Sciatic nerve (tissue), 2 donors: ENCODE measurements at places on chromosomes 4 and X. TPM values are rescaled to one million over a fixed set of nuclear protein-coding genes. Genes with fewer than 3 reads are reported as not detected.

GRCh38 chr4:57158221-57158620 is 48.0 kb upstream of the IGFBP7 start:
- no peak for DNase-seq

GRCh38 chr4:67475155-67475554 is 70.1 kb downstream of the CENPC start:
- no peak for DNase-seq

DNA sequence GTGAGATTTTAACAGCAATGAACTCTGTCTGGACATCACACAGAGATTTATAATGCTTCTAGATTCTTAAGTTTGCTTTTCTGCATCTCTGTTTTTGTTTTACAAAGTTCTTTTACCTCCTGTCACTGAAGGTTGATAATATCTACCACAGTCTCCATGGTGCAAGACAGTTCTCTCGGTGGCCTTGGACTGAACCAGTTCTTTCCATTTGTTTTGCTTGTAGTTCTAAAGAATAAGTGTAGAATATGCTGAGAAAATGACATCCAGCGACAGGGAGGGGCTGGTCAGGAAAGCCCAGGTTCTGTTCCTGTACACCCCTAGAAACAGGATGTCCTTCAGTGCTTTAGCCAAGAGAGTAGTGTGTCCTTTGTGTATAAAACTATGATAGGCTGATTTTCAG is 1079.5 kb upstream of the INTU start:
- DNase-seq: no peak

- DNase-seq: peak; percentile 67
Observed at GRCh38 chr4:76087007-76087769, 12.7 kb downstream of the ART3 start.

- DNase-seq: no peak
Observed at GRCh38 chrX:133493366-133493765, 78.1 kb upstream of the GPC4 start.

LEF1 gene
- 10.7 TPM for total RNA-seq

GRCh38 chrX:68842781-68843581 is 14.2 kb downstream of the EFNB1 start:
- no peak for DNase-seq

GRCh38 chr4:1809754-1810502 is 16.8 kb downstream of the FGFR3 start:
- DNase-seq: peak; percentile 80

DNA sequence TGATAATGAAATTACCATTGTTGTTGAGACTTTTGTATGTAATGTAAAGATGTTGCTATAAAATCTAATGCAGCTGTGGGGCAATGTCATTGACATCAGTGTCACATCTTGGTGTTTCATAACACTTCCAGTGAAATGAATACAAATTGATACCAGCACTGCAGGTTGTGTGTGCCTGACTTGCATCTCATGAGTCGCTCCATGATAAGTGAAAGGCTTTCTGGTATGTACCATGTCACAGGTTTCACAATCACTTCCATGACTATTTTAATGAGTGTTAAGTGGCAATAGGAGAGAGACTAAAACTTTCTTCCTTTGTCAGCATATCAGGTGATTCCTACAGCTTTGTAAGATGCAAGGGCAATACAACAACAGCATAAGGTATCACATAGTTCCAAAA is 94.4 kb downstream of the ABCB7 start:
- no peak for DNase-seq

- no peak for DNase-seq
Observed at GRCh38 chr4:169254546-169254983, 16.2 kb downstream of the SH3RF1 start.

CDS1 gene
- total RNA-seq: 0.31 TPM

DNA sequence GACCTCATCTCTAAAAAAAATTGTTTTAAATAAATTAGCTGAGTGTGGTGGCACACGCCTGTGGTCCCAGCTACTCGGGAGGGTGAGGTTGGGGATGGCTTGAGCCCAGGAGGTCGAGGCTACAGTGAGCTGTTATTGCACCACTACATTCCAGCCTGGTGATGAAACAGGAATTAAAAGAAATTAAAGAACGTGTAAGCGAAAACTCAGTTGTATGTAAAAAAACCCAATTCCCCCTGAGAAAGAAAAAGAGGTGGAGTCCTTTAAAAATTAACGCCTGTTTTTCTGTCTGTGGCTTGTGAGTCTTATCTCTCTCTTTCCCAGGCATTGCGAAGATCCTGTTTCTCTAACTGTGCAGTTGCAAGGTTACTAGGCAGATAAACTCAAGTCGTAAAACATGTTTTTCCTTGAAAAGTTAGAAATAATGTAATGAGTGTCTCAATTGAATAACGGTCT is 22.1 kb downstream of the EPGN start:
- no peak for DNase-seq

DNA sequence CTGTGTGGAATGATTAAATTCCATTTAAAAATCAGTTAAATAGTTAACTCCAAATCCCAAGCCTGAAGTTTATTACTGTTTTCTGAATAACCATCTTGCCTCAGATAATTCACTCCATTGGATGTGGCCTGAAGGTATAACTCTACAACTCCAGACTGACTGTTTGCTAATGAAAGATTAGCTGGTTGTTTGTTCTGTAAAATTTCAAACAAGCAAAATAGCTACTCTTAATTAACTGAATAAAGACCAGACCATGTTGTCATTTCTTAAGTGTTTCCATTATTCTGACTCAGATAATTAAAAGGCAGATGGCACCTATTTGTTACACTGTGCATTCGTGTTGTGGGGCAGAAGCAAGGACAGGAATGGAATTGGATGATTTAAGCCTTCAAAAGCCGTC is 78.5 kb upstream of the DDIT4L start:
- no peak for DNase-seq

GRCh38 chr4:26884026-26884425 is 23.4 kb downstream of the STIM2 start:
- no peak for DNase-seq

- no peak for DNase-seq
Observed at GRCh38 chr4:187235456-187236170, 512.0 kb upstream of the FAT1 start.

GRCh38 chrX:50967736-50968135 is 57.2 kb downstream of the BMP15 start:
- DNase-seq: no peak

HTRA3 gene
- total RNA-seq: 23.7 TPM

DNA sequence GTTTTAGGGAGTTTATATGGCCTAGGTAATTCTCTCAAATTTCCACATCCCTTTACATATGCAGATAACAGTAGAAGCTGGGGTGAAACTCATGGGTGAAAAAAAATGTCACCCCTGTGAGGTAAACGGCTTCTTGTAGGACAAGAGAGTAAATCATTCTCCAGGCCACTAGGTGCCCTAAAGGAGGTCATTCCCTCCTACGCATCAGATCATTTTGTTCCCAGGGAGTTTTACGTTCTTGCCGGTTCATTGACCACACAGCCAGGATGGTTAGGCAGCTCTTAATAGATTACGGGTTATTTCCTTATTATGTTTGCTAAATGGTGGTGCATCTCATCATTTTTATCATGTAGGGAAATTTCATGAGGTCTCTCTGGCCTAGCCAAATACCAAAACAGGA is 225.8 kb upstream of the NOCT start:
- no peak for DNase-seq
